Activated CD4-positive, CD25-positive, alpha-beta regulatory T cell (primary cell): ENCODE measurements at places on chromosomes 7 and 10.

DNA sequence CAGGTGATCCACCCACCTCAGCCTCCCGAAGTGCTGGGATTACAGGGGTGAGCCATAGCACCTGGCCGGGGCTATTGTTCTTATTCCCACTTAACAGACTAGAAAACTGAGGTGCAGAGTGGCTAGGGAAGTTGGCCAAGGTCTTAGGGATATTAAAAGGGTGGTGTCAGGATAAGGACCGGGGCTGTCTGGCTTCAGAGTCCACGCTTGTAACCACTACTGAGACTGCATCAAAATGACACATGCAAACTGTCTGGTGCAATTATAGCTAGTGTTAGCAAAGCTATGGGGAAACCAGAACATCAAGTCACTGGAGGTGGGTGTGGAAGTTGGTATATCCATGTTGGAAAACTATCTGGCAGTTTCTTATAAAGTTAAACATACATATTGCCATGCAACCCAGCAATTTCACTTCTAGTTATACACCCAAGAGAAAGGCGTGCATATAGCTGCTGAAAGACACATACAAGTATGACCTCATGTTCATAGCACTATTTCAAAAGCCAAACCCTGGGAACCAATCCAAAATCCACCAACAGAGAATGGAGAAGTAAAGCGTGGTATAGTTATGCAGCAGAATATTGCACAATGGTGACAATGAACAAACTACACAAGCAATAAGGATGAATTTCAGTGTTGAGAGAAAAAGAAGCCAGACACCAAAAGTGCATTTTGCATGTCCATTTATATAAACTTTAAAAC is 33.9 kb upstream of the EEPD1 start:
- no peak for DNase-seq

DNA sequence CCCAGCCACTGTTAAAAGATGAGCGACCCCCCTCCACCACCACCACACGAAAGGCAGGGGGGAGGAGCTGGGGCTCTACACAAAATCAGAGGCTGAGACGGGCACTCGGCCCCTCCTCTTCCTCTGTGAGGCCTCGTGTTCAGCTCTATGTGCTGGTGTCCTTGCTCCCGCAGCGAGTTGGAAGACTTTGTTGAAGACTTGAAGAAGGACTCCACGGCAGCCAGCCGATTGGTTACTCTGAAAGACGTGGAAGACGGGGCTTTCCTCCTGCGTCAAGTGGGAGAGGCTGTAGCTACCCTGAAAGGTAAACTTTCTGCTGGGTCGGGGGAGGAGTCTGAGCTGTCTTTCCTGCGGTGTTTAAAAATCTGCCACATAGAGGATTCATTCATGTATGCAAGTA is 203.7 kb downstream of the ARHGAP21 start:
- DNase-seq: no peak

DNA sequence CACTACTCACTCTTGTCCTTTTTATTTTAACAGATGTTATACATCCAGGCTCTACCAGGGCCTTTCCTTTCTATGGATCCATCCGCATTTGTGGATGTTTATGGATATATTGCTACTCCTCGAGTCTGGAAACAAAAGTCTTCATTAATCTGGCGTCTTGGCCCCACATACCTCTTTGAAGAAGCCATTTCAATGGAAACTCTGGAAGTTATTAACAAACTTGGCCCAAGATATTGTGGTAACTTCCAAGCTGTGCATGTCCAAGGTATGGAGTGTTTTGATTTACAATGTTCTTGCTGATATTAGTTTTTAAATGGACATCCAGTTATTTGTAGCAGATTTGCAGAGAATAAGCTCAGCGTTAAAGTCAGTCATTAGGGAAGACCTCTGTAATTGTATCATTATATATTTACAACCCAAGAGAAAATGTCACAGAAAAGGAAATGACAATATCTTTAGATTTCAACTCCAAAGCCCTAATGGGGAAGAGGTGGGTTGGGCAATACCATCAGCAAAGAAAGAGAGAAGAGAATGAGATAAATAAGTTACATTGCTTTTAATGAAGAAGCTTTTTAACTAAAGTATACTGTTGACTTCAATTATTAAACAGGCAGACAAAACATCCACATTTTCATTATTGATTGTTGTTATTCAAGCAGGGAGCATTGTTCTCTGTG is 102.1 kb downstream of the WDFY4 start:
- no peak for DNase-seq

- no peak for DNase-seq
Measured at GRCh38 chr10:14220026-14220425, 110.7 kb downstream of the FRMD4A start.

DNA sequence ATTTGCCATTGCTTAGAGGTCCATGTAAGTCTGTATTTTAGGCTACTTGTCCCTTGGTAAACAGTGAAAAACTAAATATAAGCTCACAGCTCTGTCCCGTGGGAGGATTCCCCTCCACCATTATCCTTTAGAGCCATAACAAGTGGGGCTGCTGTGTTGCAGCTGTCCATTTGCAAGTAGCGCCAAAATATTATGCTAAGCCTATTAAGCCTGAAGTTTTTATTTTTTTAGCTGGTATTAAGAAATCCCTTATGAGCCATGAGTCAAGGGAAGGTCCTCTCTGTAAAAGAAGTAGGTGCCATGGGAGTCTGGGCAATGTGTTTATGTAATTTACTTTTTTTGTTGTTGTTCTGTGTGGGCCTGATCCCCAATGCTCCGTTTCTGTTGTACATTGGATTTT is 183.9 kb downstream of the THSD7A start:
- no peak for DNase-seq

DNA sequence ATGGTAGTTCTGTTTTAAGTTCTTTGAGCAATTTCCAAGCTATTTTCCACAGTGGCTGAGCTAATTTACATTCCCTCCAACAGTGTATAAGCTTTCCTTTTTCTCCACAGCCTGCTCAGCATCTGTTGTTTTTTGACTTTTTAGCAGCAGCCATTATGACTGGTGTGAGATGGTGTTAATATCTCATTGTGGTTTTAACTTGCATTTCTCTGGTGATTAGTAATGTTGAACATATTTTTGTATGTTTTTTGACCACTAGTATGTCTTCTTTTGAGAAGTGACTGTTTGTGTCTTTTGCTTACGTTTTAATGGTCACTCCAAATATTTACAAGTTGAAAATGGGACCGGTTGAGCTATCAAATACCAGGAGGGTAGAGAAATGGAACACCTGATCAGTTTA is 20.4 kb downstream of the GNG11 start:
- no peak for DNase-seq

DNA sequence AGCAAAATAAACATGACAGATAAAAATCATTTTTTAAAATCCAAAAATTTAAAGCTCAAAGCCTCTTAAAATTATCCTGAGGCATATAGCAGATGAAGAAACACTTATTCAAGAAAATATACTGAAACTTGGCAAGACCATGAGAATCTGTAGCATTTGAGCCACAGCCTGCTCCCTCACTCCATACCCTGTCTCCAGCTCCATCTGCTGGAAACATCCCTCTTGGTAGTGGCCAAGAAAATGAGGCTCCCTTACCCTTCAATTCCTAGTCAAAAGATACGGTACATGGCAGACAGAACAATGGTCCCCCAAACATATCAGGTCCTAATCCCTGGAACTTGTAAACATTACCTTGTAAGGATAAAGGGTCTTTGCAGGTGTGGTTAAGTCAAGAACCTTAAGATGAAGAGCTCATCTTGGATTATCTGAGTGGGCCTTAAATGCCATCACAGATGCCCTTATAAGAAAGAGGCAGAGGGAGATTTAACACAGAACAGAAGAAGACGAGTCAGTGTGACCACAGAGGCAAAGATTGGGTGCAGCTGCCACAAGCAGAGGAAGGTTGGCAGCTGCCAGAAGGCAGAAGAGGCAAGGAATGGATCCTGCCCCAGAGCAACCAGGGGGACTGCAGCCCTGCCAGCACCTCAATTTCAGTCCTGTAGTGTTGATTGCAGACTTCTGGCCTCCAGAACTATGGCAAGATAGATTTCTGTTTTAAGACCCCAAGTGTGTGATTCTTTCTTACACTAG is 149.4 kb downstream of the ZNF248 start:
- no peak for DNase-seq

DNA sequence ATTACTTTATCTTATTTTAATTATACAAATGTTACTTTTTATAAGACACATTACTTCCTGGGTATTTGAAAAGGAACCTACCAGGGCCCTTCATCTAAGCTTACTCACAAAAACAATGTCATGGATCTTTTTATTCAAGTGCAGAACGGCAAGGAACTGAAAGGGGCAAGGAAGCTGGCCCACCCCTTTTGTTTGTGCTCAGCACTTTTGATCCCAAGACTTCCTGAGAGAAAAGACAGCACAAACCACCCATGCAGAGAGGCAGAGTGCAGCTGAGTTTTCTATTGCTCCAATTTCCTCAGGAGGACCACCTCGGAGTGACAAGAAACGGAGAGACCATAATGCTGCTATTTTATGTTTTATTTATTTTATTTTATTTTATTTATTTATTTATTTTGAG is 232.0 kb upstream of the NRP1 start:
- DNase-seq: no peak

DNA sequence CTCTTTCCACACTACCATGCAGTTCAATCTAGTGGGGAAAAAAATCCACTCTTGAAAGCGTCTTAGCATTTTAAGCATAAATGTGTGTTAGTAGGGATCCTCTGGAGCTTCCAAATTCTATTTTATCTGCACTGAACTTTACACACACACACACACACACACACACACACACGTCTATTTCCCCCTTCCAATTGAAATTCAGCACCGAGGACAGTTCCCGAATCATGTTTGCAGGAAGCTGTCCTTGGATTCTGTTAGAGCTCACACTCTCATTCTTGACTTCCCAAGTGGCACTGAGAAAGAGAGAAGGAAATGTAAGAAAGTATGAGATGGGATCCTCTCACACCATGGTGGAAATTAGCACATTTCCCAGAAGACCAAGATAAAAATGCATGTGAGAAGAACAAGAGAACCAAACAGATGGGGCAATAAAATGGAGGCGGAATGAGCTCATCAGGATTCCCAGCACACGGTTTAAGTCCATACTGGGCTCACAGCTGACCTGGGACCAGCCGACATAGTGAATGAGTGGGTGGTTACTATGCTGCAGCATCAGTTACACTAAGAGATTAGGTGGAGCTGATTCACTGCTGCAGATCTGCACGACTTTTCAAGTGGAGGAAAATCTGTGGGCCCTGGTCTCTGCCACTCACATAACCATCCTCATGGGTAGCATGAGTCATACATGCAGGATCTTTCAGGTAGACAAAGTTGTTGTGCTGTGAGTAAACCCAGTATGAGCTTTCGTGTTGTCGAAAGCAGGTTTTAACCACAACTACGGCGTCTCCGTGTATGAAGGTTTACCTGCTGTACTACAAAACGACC is 3.3 kb upstream of the NPTX2 start:
- DNase-seq: no peak

DNA sequence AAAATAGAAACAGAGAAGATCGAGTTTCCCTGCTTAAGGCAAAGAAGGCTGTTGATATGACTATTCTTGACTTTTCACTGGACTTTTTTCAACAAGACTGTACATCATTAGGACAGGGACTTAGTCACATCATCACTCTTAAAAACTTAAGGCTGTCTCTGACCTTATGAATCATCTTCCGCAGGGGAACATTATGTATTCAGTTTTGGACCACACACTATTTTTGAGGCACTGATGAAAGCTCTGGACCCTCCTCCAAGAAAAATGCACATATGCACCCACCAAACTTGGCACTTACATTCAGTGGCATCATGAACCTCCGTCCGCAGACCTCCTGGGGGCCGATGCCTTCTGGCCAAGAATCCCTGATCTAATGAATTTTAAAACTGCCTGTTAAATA is 96.4 kb downstream of the CALD1 start:
- DNase-seq: no peak

GRCh38 chr10:122544493-122544892 is 16.1 kb upstream of the DMBT1 start:
- DNase-seq: no peak

GRCh38 chr10:23015021-23015707 is 80.2 kb upstream of the MSRB2 start:
- DNase-seq: no peak

DNA sequence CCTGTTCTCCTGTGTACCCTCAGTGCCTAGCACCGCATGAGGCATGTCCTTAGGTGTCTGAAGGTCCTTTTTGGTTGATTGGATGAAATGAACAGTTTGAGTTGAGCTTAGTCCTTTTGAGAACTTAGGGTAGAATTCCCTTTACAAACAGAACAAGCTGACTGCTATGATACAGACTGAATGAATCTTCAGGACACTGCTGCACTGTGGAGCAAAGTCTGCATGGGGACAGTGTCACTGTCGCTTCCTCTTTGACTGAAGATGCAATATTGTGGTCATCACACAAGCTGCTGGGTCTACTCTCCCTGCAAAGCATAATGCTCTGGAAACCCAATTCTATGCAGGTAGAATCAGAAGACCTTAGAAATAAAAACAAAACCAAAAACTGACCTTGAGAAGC is 8.6 kb upstream of the PLAU start:
- DNase-seq: no peak

DNA sequence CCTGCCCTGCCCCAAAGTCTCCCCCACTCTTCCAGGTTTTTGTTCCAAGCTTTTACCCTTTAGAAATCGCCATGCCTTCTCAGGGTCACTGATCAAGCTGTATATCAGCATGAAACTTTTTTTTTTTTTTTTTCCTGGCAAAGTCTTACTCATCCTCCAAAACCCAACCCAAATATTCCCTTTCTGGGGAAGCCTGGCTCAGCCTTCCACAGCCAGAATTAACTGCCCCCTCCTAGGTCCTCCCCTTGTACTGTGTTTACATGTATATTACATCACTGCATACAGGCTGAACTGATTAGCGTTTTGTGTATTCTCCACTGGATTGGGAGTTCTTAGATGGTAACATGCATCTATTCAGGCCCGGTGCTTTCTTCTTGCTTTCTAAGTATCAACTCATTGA is 4.6 kb upstream of the NOBOX start:
- DNase-seq: no peak
